ENCODE measurements at places on chromosomes 2 and 18.

DNA sequence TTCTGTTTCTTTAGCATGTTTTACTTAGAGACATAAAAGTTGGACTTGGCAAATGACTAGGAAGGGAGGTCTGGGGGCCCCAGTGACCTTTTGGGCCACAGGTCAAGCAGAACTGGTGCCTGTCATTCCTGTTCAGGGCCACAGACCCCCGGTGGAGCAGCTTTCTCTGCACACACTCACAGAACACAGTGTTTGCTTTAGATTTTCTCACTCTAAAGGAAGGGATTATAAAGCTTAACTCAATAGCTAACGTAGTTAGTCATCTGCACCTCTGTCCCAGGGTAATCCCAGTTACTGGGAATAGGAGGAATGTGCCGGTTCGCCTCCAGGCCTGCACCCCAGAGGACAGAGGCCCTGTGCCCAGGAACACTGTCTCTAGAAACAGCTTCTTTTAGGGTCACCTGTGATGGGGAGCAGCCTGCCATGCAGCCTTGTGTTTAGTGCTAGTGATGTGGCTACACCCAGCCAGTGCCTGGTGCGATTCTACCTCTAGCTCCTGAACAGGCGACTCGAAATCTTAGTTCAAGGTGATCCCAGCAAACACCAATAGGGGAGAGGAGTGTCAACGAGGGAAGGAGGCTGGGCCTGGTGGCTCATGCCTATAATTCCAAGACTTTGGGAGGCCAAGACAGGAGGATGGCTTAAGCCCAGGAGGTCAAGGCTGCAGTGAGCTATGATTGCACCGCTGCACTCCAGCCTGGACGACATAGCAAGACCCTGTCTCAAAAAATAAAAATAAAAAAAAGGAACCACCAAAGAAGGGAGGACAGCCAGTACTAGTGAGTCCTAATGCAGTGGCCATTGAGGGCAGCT, 11.6 kb downstream of the SPATA3 start:
- DNase-seq = no peak

- no peak for DNase-seq
Observed at GRCh38 chr2:164190700-164191099, 430.6 kb downstream of the GRB14 start.

DNA sequence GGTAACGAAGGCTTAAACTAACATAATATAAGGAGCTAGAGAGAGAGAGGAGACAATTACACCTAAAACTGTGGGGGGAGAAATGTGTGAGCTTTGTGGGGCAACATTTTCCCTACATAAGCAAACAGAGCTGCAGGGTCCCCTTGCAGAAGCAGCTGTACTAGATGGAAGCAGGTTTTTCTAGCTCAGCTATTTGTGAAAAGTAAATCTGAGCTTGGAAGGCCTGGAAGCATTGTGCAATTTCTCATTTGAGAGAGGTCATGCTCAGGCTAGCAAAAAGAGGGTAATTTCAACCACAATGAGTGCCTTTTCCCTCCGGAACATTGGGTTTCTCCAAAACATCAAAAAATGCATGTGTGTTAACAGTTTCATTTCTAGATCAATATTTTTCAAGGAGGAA, 130.0 kb downstream of the ARL4C start:
- DNase-seq = no peak

DNA sequence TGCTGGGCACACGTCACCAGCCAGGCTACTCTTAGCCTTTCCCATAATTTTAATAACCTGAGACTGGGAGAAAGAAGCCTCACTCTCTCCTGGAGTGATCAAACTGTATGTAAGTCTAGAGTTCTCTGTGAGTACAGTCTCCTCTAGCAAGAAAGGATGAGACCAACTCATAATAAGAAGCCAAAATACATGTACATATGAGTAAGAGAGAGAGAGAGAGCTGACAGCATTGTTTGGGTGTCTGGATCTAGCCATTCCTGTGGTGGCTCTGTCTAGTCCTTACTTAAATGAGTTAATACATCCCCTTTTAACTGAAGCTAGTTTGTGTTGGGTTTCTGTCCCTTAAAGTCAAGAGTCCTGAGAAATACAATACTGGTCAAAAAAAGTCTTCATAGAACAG, 26.0 kb upstream of the ANXA4 start:
- DNase-seq = no peak

GRCh38 chr2:216343221-216343980, 28.9 kb downstream of the MARCHF4 start:
- DNase-seq = no peak

GRCh38 chr2:7510353-7510752, 593.1 kb downstream of the RNF144A start:
- no peak for DNase-seq

GRCh38 chr2:102143450-102143985, 972 bp downstream of the IL1R1 start:
- no peak for DNase-seq

GRCh38 chr2:31886700-31887099, 124.1 kb downstream of the MEMO1 start:
- no peak for DNase-seq

GRCh38 chr2:183919167-183919566, 679.2 kb upstream of the ZNF804A start:
- no peak for DNase-seq

GRCh38 chr2:207991944-207992343, 33.4 kb downstream of the PLEKHM3 start:
- DNase-seq = no peak

DNA sequence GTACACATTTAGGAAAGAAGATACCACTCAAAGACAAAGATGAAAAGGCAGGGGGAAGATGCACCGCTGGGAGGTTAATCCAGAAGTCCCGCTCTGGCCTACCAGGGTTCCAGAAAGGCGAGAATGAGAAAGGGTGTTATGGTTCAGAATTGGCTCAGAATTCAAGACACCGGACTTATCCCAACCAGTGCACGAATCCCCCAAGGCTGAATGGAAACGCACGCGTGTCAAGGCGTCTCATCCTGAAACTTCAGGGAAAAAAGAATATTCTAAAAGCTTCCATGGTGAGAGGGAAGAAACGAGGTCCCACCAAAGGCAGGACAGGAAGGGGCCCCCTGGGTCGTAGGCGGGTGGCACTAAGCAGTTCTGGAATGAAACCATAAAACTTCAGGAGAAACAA, 71.9 kb downstream of the SLC66A2 start:
- DNase-seq = peak; percentile 43

DNA sequence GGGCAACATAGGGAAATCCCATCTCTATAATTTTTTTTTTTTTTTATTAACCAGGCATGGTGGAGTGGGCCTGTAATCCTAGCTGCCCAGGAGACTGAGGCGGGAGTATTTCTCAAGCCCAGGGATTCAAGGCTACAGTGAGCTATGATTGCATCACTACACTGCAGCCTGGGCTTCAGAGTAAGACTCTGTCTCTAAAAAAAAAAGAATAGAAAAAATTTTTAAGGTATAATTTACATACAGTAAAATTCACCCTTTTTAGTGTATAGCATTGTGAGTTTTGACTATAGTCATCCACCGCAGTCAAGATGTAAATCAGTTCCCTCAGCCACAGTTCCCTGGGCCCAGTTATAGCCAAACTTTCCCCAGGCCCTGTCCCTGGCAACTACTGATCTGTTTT, 57.1 kb upstream of the MSH6 start:
- no peak for DNase-seq

- DNase-seq = no peak
Observed at GRCh38 chr2:238169048-238169707, 10.4 kb downstream of the ERFE start.

GRCh38 chr18:57898506-57899124, 95.5 kb upstream of the ATP8B1 start:
- DNase-seq = no peak

DNA sequence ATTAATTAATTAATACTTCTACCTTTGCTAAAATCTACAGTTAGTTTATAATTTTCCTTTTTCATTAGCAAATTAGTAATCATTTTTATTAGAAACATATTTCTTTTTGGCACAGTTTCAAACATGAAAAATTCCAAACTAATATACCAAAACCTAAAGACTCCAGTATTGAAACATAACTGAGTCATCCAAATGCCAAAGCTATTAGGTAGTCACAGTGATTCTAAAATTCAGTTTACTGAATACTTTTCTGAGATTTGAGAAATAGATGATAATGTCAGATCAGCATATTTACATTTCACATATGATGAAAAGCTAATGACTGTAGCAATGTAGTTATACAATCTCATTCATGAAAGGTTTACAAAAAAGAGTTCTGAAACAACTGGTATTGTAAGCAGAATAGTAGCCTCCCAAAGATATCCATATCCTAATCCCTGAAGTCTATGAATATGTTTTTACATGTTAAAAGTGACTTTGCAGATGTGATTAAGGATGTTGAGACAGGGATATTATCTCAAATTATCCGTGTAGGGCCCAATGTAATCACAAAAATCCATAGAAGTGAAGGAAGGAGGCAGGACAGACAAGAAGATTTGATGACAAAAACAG, 680.2 kb upstream of the CHAC2 start:
- DNase-seq = no peak

- no peak for DNase-seq
Observed at GRCh38 chr2:27584597-27584996, 1.8 kb downstream of the ZNF512 start.

DNA sequence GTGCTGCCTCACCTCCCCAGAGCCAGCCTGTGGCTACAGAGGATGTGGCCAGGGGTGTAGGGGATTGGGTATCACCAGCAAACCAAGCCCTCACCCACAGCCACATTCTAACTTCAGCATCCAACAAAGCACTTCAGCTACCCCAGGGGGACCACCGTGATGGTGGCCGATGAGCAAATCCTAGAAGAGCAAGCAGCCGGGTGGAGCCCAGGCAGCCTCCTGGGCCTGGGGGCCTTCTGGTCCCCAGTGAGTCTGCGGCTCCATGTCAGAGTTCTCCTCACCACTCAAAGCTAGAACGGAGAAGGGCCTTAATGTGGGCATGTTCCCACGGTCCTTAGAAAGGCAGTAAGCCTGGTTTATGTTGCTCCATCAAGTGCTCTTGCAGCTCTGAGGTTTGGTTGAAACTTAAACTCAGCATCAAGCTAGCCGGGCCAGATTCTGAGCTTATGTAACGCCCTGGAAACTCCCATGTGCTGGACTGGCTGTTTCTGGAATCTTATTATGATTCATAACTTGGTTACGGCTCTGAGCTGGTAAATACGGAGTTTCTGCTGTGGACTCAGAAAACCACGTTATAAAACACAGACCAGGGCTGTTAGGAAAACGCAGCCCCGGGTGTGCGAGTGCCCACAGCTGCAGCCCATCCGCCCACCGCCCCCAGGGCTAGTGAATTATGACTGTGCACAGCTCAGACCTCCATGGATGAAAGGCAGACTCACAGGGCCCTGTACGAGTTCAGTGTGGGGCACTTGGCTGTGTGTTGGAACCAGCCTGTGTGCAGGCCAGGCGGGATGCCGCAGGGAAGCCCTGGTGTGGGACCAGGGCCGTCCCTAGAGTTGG, 99.8 kb downstream of the SEPTIN10 start:
- DNase-seq = no peak

DNA sequence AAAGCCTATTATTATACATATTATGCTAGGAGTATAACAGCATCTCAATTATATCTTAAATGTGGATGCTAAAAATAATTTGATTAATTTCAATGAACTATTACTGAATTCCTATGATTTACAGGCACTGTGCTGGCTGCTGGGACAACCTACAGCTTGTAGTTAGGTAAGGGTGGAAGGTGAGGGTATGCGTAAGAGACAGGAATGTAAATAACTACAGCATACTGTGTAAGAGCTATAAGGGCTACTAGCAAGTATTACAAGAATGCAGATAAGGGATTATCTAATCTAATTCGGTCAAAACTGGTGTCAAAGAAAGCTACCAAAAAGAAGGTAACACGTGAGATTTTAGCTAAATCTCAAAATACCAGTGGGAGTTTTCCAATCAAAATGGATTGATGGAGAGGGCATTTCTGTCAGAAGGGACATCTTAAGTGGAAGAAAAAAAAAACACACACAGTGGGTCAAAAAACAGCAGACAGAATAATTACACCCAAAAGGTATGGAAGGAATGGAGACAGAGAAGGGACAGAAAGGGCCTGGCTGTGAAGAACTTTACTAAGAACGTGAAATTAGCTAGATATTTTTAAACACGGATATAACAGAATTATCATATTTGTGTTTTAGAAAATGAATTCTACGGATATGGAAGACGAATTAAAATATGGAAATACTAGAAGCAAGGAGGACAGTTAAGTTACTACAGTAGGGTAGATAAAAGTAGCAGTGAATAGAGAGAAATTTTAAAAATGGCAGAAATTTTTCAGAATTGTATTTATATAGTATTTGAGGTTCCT, 47.1 kb downstream of the STRN start:
- DNase-seq = no peak

DNA sequence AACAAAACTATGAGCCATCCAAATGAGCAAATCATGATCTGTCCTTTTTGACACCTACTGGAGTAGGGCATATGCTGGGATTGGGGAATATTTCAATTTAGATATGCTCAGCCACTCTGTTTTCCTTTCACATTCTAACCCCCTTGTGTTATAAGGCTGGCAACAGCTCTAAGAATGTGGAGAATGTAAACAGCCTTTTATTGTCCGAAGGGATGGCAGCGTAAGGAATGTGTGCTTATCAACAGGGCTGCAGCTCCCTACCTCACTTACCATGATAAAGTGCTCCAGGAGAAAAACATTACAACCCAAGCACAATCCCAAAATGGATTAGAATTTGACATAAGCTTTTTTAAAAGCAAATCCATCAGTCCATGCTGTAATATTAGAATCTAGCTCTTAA, 2.2 kb downstream of the NXPH2 start:
- DNase-seq = no peak

- DNase-seq = no peak
Observed at GRCh38 chr2:33628031-33628827, 29.1 kb upstream of the FAM98A start.

DNA sequence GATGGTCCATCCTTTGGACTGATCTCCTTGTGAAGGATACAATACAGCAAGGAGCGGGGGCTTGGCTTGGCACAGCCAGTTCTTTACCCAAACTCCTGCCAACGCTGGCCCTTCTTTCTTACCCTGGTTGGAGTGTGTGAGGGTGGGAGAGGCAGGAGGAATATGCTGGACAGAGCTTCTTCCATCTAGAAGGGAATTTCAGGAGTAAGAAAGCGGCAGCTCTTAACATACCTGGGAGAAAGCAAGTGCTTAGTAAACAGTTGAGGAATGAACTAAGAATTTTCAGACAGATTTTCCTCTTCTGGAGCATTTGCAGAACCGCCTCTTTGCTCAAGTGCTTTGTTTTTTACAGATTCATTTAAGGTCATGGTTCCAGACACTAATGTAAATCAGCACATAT, 72.8 kb downstream of the NEDD4L start:
- no peak for DNase-seq

DNA sequence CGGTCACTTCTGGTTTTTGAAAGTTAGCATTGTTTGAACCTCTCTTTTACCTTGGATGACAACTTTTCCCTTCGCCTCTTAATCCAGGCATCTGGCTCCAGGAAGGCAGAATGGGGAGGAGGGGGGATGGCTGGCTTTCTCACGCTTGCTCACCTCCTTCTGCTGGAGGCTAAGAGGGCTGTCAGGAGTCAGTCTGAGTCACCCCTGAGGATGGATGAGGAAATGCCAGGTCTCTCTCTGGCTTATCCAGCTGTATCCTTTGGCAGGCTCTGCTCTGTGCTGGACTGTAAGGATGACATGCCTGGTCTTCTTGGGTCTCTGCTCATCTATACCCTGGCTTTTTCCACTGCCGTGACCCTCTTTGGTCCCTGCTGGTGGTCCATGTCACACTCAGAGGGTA, 142.9 kb upstream of the GYPC start:
- no peak for DNase-seq
